ENCODE measurements at places on chromosomes 6 and 20.
A peak's percentile ranks its signal among the peaks of the same experiment; 100 is the strongest.

- DNase-seq: no peak
These were observed 104.2 kb downstream of the PREX1 start for GRCh38 chr20:48723308-48724264.

DNA sequence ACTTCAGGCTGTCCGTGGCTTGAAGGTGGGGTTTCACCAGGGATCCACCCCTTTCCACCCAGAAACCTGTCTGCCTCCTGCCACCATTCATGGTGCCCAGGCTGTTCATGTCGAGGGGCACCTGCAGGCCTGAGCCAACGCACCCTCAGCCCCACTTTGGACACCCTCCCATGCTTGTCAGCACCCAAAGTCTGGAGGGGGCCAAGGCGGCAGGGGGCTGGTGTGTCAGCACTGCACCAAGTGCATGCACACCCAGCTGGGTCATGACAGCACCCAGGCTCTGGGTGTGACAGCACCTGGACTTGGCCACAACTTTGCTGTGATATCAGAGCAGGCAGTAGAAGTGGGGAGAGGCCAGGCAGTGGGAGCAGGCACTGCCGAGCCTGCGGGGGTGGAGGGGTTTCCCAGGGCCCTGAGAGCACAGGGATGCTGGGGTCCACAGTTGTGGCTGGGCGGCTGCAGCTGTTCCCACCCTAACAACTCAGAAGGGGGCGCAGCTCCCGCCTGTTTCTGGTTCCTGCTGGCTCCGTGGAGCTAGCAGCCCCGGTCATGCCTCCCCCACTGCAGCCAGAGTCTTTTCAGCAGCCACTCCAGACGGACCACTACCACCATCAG, 33.3 kb upstream of the GRM4 start:
- DNase-seq: no peak

GRCh38 chr6:54014440-54014839, 96.8 kb upstream of the MLIP start:
- DNase-seq: peak; percentile 61

GRCh38 chr6:100613656-100614055, 148.9 kb upstream of the SIM1 start:
- no peak for DNase-seq

DNA sequence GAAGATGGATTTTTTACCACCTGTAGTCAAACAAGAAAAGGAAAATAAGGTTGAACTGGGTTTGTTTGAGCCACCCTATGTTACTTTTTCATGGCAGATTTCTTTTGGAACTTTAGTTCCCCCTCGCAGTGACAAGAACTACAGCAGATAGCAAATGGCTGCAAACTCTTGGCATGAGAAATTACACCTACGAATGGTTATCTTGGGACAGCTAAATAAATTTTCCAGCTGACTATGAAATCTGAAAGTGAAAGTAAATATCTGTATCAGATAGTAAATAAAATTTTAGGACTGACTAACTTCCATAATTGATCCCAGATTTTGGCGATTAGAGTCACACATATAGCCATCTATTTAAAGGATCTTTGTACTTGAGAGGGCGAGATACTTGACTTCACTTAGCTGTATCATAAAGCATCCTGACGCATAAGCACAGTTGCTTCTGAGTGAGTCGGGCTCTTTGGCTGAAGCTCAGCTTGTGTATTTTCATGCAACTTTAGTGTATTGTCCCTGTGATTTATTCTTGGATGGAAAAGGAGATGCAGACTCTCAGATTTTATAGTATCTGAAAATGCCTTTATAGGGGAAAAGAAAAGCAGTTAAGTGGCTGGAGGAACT, 125.3 kb upstream of the B3GAT2 start:
- no peak for DNase-seq

- DNase-seq: peak; percentile 63
These were observed 826.2 kb upstream of the FLRT3 start for GRCh38 chr20:15163632-15164031.

DNA sequence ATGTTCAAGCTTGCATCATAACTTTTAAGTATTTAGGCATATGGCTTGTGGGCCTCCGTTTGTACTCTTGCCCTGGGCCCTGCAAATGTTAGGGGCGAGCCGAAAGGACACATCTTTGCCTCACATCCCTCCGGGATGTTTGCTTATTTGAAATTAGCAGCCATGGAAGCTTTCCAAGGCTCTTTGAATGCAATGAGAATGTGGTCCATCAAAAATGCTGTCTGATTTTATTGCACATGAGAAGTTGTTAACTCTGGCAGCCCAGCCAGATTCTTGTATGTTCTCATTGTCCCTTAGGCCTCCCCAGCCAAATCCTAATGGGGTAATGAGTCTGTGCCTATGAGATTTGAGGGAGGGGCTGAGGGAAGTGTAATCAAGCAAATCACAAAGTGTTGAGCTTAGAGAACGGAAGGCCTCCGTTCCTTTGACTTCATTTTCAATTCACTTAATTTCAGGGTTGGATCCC, 261.2 kb upstream of the MARCKS start:
- DNase-seq: peak; percentile 39

DNA sequence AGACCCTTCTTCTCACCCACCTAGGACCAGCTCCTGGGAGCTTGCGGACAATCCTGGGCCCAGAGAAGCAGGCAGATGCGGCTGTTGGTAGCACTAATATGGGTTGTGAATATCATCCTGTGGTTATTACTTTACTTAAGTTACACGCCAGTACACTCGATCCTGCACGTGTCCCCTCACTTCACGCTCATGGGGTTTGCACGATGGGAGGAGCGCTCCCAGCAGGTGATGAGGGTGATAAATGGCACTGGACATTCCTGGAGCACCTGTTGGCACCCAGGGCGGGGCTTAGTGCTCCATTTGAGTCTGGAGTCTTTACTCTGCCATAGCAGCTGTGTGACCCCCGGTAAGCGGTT, 335.1 kb downstream of the PREX1 start:
- DNase-seq: no peak

GRCh38 chr6:139446768-139447655, 72.6 kb upstream of the CITED2 start:
- no peak for DNase-seq

- DNase-seq: no peak
These were observed 16.0 kb downstream of the SOD2 start for GRCh38 chr6:159676890-159677505.

DNA sequence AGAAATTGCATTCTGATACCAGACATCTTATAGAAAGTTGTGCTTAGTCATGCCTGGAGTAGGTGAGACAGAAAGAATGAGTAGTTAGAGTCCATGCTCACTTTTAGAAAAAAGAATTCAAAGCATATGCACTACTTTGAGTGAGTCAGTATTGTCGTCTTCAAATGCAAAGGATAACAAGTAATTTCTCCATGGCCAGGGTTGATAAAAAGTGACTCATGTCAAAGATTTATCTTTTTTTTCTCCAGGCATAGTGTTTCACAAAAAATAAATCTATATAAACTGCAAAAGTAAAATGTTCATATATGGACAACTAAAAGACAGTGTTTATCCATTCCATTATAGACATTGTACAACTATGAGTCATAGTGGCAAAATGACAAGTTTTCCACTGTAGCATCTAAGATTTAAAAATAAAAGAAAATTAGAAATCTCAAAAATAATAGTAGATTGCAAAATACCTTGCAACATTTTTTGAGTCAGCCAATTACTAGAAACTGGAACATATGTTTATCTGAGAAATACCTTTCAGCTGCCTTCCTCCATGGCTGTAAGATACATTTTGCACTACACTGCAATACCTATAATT, 329.6 kb downstream of the GRIK2 start:
- no peak for DNase-seq

GRCh38 chr6:68343901-68344300, 291.2 kb upstream of the ADGRB3 start:
- peak; percentile 94 for DNase-seq

GRCh38 chr20:59469267-59470252, 134.8 kb upstream of the PHACTR3 start:
- no peak for DNase-seq

DNA sequence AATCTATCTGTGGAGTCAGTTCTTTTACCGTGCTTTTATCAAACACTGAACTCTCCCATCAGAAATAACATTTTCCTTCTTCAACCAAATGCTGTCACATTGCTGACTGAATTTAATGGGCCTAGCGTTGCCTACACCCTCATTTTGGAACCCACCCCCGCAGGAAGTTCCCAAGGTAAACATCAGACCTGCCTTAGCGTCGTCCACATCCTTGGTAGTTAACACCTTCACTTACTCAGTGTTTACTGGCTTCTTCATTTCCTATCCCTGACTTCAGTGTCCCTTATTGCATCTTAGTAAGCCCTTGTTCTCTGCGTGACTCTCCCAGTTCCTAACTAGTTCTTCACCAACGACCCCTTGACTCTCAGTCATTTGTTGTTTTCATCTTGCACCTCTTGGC, 491.4 kb upstream of the SOX4 start:
- peak; percentile 29 for DNase-seq

DNA sequence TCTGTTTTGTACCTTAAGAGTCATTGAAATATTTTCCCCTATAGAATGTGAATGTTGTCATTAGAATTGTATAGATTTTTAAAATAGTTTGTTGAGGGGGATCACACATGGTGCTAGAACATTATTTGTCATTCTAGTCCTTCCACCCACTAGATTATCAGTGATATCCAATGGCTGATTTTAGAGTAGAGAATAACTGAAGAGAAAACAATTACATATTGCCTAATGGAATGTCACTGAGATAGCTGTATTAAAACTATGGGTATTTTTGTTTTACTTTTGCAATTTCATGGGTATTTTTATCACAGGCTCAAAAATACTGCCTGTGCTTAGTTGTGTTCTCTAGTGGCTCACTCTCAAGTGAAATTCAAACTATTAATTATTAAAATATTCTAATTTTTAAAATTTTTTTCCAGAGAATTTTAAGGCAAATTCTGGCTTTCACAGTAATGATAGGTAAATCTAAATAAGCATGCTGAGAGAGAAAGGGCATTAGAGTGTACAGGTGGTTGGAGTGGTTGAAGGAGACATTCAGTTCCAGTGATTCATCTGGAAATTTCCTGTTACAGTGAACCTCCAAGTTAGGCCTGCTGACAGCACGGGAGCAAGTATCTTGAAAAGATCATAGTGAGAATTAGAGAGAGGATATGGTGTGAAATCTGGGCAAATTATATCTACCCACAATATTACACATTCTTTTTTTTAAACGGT, 399.6 kb downstream of the NKAIN2 start:
- peak; percentile 42 for DNase-seq

DNA sequence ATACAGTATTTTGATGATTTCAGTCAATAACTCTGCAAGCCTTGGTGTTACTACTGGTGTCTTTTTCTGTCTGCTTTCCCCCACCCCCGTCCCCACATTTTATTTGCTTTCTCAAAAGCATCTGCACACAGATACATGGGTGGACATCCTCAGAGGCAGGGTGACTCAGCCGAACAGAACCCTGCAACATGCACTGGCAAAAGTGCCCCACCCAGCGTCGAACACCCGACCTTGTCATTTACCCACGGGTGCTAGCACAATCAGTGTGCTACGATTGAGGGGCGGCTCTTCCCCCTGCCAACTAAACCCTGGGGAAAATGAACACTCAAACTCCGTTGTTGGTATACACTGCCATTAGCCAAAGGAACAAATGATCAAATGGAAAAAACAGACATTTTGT, 115.9 kb upstream of the NAA20 start:
- no peak for DNase-seq
